ENCODE measurements at places on chromosomes 16 and 17.

DNA sequence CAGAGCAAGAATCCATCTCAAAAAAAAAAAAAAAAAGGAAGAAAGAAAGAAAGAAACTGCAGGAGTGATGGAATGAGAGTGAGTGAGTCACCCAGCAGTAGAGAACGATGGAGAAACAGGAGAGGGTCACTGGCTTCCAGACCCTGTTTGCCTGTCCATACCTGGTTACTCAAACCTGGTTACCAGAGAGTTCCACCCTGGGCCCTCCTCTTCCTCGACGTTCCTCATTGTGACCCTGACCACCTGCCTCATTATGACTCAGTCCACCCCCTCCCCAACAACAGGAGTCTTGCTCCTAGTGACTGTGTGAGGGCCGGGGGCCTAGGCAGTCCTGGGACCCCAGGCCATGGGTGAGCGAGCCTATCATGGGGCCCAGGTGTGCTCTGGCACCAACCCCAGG, at the start of gene SPEM3:
SPEM3 (plus strand) TSS at position 301 of the 400 bp plus-strand sequence; CDS start at position 347, 46 bp downstream.
- no peak for DNase-seq

DNA sequence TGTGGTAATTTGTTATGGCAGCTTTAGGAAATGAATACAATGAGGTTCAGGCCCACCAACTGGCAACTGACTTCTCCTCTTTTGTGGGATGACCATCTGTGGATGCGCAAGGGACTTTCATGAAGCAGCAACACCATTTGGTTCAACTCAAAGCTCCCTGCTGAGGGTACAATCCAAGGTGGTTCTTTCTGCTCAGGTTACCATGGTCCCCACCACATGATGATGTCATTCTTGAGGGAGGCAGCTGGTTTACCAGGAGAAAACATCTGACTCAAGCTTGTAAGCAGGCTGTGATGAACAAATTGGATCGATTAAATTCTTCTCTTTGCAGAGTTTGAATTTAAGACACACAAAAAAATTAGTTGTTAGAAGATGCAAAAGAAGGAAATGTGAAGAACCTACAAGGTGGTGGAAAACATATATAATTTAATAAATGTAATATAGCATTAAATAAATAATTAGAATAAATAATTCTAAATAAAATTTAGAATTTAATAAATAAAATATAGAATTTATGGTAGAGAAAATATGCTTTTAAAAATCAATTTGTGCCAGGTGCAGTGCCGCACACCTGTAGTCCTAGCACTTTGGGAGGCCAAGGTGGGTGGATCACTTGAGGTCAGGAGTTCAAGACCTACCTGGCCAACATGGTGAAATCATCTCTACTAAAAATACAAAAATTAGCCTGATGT, 67.6 kb upstream of the ANKFN1 start:
- no peak for DNase-seq

- DNase-seq: no peak
These were observed 88.4 kb downstream of the FTO start for GRCh38 chr16:53792161-53792951.

DNA sequence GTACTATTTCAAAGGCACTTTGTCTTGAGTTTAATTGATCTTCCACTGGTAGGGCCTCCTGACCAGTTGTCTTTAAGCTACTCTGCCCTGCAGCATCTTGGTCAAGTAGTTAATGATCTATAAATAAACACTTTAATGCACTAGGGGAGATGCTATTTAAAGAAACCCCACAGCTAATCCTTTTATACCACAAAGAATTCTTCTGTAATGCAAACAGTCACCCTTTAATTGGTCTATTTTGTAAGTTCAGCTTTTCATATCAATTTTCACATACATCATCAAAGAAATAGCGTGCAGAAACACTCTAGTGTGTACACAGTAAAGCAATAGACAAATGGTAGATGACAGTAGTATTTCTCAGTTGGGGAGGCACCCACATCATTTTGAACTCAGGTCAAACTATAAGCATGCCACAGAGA, 70.3 kb downstream of the PMP22 start:
- DNase-seq: no peak

DNA sequence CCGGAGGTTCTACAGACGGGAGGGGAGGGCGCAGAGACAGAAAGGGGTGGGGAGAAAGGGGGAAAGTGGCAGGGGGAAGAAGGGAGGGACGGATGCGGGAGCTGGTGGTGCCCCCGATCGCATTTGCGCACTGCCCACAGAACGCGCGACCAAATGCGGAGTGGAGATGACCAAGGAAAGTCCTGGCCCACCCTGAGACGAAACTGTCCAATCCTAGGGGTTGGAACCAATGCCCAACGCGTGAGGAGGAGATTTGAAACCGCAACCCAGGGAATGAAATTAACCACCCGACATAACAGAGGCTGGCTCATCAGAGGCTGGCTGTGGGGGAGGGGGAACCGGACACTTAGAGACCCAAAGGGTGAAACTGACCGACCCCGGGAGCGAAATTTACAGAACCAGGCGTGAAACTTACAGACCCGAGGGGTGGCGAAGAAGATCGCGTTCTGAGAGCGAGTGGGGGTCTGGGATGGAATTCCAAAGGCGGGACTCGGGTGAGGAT, 1.4 kb downstream of the HES7 start:
- no peak for DNase-seq
